ENCODE measurements at places on chromosomes 12 and 14. TPM values are rescaled to one million over a fixed set of nuclear protein-coding genes. Genes with fewer than 3 reads are reported as not detected.

The POTEM gene
- total RNA-seq = not detected

DNA sequence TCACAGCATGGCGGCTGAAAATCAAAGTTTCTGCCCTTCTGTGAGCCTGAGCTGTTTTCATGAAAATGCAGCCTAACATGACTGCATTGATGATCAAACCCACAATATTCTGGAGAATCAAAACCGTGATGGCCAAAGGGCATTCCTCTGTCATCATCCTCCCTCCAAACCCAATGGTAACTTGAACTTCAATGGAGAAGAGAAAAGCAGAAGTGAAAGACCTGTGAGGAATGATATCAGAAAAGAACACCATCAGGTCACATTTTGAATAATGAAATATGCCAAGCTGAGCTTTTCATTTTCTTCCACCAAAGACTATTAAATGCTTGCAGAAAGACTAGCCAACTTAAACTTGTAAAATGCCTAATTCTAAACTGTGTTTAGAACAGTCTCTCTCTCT is 8.1 kb downstream of the KCNJ8 start:
- DNase-seq = no peak

DNA sequence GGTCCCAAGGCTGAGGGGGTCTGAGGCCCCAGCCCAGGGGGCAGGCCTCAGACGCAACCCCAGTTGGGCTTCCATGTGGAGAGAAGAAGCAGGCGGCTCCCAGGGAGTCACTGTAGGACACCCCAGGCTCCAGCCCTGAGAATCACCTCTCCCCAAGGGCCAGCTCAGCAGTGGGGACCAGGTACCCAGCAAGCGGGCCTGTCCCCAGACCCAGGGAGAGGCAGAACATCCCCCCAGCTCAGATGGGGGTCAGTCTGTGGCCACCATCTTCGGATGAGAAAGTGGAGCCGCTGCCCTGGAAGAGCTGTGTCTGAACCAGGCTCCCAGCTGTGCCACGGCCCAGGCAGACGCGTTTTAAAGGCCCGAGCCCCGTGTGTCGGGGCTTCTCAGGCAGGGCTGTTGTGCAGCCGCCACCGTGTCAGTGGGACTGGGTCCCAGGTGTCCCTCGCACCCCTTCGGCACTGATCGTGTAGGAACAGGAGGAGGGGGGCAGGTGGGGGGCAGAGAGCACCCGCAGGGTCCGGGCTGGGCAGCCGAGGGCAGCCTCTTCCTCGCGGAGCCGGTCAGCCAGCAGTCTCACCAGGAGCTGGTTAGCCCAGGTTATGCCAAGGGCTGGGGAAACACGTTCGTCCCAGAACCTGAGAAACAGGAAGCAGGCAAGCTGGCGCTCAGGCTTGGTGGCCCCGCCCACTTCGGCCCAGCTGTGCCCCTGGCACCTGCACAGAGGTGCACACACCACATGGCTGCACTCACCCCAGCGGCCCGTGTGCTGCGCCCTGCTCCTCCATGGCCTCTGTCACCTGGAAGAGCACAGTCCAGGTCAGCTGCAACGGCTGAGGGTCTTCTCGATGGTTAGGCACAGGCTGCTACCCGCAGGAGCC is 16.6 kb downstream of the XRCC3 start:
- DNase-seq = no peak

GRCh38 chr12:104517880-104518279 is 61.1 kb downstream of the CHST11 start:
- DNase-seq = no peak

The SLC25A21 gene
- not detected for total RNA-seq

The VAMP1 gene
- 48.9 TPM for total RNA-seq

- no peak for DNase-seq
Observed at GRCh38 chr14:59407246-59408010, 57.8 kb downstream of the GPR135 start.

The SMIM10L1 gene
- total RNA-seq = 8.9 TPM

The DEPDC4 gene
- total RNA-seq = 2.8 TPM

The KRT77 gene
- not detected for total RNA-seq

All from activated CD8-positive, alpha-beta T cell treated with anti-CD3 and anti-CD28 coated beads, Interleukin-2, amount 10 ng/mL, durations not matched to agents 7 days and 5 days (primary cell).